ENCODE measurements at places on chromosomes 1 and 21.

DNA sequence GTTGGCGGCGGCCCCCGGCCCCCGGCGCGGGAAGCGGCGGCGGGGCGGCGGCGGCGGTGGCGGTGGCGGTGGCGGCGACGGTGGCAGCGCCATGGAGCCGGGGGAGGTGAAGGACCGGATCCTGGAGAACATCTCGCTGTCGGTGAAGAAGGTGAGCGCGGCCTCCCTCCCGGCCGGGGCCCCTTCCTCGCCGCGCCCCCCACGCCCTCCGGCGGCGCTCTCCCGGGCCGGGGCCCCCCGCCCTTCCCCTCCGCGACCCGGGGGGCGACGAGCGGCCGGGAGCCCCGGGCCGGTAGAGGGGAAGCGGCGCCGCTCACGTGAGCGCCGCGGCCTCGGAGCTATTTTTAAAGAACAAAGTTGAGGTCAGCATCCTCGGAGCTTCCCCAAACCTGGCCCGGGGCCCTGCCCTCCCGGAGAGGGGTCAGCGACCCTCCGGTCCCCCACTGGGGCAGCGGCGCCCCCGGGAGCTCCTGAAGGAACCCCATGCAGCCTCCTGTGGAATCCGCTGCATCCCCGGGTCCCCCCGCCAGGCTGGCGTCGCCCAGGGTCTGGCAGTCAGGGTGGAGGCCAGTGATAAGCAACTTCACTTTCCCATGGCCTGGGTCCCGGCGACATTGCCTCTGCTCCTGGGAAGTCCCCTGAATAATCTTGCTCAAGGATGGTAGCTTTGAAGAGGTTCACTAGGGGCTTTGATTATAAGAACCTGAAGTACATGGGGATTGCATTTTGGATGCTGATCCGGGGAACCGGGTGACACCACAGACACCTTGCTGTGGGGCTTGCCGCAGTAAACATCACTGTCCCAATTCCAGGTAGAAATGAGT, 560 bp downstream of the PLEKHM2 start:
- DNase-seq: peak; percentile 18

GRCh38 chr1:228554107-228554506, 66.9 kb downstream of the RNF187 start:
- DNase-seq: no peak

DNA sequence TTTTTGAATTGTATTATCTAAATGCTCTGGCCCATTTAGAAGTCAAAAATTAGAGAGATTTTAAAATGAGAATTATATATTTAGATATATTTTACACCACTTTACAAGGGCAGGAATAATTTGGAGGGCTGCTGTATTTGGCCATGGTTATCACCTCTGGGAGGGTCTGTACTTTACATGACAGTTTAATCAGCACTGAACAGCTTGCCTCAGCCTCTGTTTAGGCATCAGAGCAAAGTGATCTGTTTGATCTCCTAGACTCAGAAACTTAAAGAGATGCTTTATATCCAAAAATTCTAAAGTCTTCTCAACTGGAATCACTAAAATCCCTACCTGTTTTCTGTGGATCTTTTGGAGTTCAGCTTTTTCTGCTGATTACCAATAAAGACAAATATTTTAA, 5.4 kb upstream of the SPTA1 start:
- no peak for DNase-seq

- DNase-seq: peak; percentile 94
Measured at GRCh38 chr1:39130325-39130724, 74.2 kb upstream of the MACF1 start.

- DNase-seq: no peak
Measured at GRCh38 chr1:203797216-203797615, 1.8 kb downstream of the ZBED6 start.

DNA sequence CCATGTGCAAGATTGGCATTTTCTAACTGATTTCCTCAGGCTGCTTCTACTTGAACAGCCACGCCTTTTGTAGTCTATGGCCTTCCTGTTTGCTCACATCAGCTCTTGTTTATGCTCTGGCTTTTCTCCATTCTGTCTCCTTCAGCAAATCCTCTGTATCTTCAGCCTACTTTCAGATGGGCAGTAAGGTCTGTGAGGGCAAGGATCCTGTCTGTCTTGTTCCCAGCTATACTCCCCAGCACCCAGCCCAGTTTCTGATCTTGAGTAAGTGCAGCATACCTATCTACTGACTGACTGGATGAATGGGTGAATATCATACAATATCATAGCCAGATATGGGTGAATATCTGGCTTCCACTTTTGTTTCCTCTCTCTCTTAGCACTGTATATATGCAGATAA, 438.1 kb downstream of the LMO4 start:
- DNase-seq: peak; percentile 17

GRCh38 chr1:3945222-3945621, 45.1 kb upstream of the C1orf174 start:
- DNase-seq: no peak

DNA sequence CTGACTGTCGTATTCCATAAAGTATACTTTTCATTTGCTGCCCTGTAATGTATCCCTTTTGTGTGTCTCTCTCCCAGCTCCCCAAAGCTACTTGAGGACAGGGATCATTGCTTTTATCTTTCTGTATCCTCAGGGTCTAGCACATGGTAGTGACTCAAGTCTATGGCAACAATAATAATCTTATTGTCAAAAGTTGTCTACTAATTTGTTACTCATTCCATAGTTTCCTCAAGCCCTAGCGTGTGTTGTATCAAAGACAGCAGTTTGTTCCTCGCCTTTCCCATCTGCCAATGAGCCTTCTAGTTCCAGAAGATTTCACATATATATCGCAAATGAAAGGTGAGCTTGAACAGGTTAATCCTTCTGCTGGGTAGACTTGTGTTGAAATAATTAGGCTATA, 9.8 kb upstream of the SLC30A1 start:
- no peak for DNase-seq

DNA sequence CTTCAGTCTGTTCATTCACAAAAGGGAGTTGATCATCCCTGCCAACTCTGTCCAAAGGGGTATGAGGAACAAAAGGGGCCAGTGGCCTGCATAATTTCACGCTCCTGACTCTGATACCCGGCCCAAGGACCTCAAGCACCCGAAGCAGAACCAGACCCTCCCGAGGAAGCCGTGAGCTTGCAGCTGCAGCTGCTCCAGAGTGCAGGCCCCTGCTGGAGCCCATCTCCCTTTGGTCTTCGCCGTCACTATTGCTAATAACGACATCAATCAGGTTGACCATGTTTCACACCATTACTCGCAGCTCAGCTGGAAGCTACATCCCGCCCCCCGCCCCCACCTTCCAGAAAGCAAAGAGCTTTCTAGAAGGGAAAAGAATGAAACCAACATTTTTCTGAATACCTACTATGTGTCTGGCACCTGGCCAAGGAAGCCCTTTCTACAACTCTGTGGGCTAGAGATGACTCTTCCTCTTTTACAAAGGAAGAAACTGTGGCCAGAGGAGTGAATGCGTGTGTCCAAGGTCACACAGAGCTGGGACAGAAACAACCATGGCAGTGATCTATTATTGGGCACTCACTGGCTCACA, 5.5 kb downstream of the NKAIN1 start:
- no peak for DNase-seq

DNA sequence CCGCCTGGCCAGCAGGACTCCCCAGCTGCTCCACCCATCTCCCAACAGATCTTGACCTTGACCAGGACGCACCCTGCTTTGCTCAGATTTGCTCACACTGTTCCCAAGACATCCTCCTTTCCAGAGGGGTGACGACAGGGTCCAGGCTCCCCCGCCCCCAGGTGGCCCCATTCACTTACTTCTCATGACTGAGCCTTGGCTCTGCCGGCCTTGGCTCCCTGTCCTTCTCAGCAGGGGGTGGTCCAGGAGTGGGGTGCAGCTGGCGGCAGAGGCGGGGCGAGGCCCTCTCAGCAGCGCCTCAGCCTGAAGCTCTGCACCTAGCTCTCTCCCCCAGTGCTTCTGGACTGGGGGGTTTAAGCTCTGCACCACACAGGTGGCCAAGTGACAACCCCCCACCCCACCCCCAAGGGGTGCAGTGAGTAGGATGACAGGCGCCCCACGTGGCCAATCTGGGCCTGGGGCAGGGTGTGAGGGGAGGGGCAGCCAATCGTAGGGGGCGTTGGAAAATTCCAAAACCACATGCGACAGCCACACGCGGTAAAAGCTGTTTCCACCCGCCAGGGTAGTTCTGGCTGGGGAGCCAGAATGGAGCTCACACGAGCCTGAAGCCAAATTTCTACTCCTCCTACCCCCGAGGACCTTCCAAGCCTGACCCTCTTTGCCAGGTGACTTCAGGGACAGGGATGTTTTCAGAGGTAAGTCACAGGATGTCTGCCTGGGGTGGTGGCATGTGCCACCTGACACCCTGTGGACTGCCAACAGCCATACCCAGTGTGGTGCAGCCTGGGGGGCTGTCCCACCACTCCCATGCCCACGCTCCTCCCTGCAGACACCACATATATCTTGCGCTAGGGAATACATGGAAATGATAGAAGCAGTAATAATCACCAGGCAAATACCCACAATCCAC, 5.6 kb downstream of the RORC start:
- no peak for DNase-seq

- DNase-seq: no peak
Measured at GRCh38 chr1:48939828-48940227, 163.1 kb upstream of the BEND5 start.

DNA sequence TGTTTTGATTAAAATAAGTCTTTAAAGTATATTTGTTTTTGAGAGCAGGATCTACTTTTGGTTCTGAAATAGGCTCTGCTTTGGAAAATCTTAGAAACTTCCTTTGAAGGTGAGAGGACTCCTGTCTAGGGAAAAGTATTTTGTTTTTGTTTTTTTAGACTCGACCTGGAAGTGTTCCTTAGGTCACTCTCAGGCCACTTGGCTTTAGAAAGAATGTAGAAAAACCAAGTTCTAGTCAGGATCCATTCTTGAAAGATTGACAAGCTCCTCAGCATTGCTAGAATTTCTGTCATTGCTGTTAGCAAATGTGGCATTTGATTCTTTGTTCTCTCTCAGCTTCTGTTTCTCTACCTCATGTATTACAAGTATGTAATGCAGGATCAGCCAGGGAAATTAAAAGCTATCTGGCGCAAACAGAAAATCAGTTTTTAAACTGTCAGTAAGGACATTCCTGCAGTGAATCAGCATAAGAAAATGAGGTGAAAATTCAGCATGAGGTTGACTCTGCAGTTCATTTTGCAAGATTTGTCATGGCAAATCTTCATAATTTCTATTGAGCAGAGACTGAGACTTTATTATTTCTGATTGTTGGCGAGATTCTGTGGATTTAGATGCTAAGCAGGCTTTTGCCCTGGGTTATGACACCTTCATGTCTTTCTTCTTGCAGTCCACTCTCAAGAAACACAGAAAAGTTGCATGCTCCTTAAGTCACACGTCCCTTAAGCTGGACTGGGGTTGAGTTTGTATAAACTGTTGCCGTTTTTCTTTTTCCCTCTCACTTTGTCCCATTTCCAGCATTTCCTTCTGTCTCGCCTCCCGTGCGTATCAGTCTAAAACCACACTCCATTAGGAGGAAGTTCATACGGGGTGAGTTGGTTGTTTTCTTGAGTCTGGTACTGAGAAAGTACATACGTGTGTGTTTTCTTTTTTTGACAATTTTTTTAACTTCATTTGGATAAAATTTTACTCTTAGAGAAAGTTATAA, 12.6 kb downstream of the NTPCR start:
- peak; percentile 46 for DNase-seq

DNA sequence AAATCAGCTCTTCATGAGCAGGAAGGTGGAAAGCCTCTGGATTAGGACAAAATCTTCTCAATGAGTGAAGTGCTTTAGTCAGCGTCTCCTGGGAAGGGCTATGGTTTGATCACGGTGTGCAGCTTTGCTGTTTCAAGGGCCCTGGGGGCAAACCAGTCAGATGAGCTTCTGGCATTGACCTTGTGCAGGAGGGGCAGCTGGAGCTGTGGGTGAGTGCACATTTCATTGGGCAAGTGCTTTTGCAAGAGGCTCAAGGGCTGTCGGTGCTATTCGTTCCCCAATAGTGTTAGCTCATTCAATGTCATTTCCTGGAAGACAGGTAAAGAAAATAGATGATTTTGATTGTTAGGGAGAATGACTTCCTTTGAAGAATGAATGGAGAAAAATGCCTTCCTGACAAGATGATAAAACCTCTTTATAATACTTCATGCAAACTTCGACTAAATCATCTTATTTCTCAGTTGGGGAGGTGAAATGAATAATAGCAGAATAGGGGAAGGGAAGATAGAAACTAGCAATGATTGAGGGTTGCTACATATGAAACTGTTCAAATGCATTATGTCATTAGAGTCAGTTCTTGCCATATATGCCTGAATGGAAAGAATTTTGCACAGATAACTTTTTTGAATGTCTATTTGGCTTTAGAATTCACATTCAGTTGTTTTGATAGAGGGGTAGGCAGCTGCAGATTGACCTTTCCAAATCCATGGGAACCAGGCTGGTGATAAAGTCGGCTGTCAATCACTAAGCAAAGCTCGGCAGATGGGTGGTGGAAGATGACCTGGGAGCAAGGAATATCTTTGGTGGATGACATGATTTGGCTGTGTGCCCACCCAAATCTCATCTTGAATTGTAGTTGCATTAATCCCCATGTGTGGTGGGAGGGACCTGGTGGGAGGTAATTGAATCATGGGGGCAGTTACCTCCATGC, 12.9 kb upstream of the DISC1 start:
- no peak for DNase-seq

GRCh38 chr21:39115576-39116235, 67.5 kb downstream of the PSMG1 start:
- no peak for DNase-seq

- DNase-seq: no peak
Measured at GRCh38 chr1:110228381-110228780, 18.3 kb downstream of the KCNC4 start.

DNA sequence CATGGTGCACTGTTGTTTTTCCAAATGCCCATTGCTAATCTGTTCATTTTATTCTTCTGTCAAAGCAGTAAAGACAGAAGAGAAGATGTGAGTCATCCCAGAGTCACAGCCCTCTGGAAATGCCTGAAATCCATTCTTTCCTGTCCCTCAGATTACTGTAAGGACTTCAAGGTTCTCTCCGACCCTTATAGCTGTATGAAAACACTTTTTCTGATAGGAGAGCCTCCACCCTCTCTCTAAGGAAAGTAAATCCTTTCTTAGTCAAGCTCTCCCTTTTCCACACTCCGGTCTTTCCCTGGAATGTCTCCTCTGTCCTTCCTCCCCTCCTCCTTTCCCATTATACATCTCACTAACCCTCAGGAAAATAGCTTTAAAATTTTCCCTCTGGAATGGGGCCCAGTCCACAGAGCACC, 3.5 kb upstream of the PRDX6 start:
- DNase-seq: peak; percentile 69

GRCh38 chr1:21369905-21370304, 70.0 kb upstream of the NBPF3 start:
- DNase-seq: no peak

- no peak for DNase-seq
Measured at GRCh38 chr1:157711802-157712201, 11.2 kb upstream of the FCRL3 start.

DNA sequence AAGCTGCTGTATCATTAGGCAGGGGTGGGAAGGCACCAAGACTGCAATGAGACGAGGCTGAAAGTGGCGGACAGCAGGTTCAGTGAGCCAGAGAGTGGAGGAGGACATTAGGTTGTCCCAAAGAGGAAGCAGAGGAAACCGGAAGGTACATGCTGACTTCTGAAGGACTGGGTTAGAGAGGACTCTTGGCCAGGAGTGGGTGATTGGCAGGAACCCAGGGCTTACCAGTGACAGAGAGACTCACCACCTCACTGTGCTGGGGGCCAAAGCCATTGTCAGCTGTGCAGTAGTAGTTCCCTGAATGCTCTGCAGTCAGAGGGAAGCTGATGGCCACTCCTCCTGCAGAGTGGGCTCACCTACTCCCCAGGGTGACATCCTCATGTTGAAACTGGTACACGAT, 41.9 kb upstream of the FCRL4 start:
- DNase-seq: no peak
